ENCODE measurements at places on chromosomes 7 and 10.

DNA sequence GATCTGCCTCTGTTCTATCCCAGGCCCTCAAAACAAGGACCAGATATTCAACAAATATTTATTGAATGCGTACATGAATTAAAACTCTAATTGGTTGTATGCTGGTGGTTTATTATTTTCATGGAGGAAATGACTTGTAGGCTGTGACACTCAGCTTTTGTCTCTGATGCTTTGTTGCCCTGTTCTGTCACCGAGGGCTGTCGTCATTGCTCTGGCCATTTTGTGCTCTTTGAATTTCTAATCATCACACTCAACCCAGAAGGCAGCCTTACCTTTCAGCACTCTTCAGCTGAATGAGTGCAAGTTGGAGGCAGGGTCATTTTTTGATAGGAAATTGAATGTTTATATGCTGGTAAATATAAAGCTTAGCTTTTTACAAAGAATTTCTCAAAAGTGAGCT, 14.5 kb downstream of the SRGN start:
- DNase-seq, result no peak

DNA sequence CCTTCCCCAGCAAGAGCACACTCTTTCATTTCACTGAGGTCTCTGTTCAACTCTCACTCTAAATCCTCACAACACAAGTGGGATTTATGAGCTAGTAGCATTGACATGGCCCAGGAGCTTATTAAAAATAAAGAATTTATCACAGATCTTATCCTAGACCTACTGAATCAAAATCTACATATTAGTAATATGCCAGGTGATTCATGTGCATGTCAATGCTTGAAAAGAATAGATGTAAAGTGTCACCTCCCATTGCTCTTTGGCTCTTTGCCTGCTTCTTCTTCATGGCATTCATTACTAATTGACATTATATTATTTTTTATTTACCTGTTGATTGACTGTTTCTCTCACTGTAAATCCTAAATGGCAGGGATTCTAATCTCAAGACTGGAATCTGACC, 459.2 kb upstream of the LRRTM3 start:
- no peak for DNase-seq

GRCh38 chr10:102982296-102982695, 64.2 kb downstream of the CNNM2 start:
- no peak for DNase-seq

DNA sequence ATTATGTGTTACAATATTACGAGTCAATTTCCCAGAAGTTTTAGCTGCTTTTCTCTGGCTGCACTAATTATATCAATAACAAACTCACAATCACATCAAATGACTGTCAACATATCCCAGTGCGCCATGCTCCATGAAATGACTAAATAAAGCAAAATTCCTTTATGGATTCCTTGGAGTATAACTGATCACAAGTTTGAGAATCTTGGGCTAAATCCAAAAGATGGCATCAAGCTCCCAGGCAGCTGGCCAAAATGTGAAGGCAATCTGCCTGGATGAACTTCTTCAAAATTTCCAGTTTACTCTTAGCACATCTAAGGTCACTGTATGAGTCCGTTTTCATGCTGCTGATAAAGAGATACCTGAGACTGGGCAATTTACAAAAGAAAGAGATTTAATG, 210.8 kb downstream of the CCSER2 start:
- no peak for DNase-seq
